ENCODE measurements at places on chromosomes 7 and 10.
A peak's percentile ranks its signal among the peaks of the same experiment; 100 is the strongest.

DNA sequence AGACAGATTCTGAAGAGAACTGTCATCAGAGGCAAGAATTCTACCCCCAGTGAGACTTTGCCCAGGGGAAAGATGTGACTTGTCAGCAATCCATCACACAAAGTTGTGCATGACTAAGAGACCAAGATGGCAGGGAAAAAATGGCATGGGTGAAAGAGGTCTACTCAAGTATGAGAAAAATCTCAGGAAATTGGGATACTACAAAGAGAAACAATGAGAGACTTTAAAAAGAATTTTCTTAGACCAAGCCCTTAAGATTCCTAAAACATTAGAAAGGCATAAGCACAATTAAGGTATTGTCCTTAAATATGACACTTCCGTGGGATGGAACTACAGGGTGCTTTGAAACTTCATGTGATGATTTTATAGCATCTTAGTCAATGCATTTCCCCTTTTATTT, 45.6 kb upstream of the PDE1C start:
- no peak for DNase-seq

- no peak for DNase-seq
Measured at GRCh38 chr7:46908770-46909169, 673.1 kb downstream of the TNS3 start.

- DNase-seq: no peak
Measured at GRCh38 chr10:121081306-121081705, 230.1 kb downstream of the WDR11 start.

- peak; percentile 24 for DNase-seq
Measured at GRCh38 chr10:90999512-91000172, 78.8 kb upstream of the ANKRD1 start.

DNA sequence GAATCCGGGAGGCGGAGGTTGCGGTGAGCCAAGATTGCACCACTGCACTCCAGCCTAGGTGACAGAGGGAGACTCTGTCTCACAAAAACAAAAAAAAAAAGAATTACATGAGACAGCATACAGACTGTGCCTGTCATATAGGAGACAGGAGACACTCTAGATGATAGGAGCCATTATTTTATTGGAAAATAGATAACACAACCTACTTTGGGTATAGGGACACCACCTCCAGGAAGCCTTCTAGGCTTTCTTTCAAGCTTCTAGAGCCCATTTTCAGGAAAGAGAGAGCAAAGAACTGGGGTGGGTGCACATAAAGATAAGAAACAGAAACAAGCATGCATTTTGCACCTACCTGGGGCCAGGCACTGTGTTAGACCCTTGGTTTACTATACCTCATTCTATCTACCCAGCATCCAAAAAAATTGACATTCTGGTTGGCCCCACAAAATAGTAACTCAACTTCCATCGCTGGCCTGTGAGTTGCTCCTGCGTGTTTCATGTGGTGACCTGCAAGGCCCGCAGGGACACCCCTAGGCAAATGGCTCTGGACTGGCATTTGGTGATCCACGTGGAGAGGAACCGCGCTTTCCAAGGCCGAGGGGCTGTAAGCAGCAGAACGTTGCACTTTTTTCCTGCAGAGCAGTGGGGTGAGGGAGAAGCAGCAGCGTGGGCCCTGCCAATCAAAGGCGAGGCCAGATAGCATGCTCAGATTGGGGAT, 57.1 kb upstream of the CACUL1 start:
- no peak for DNase-seq

- DNase-seq: no peak
Measured at GRCh38 chr7:110943701-110944345, 147.1 kb upstream of the LRRN3 start.

GRCh38 chr10:7818295-7819120, at the start of gene TAF3:
TSS of gene TAF3 (plus strand) at chr10:7818505. CDS start at chr10:7818710, 205 bp downstream.
- peak; percentile 95 for DNase-seq

GRCh38 chr7:11082121-11082520, 108.4 kb downstream of the PHF14 start:
- DNase-seq: no peak

DNA sequence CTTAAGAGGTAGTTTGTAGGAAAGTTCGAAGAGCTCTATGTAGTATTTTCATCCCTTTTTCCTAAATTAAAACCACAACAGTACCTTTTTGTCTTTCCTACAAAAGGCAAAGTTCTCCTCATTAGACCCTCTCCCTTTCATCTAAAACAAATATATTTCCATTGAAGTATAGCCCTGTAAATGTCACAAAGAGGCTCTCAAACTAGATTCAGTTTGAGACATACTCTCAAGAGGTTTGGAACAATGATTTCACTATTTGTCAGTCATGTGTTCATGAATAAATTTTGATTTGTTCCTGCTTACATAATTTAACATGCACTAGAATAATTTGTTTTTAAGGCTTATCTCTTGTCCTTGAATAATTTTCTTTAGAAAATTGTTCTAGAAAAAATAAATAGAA, 12.2 kb downstream of the TAS2R16 start:
- no peak for DNase-seq

DNA sequence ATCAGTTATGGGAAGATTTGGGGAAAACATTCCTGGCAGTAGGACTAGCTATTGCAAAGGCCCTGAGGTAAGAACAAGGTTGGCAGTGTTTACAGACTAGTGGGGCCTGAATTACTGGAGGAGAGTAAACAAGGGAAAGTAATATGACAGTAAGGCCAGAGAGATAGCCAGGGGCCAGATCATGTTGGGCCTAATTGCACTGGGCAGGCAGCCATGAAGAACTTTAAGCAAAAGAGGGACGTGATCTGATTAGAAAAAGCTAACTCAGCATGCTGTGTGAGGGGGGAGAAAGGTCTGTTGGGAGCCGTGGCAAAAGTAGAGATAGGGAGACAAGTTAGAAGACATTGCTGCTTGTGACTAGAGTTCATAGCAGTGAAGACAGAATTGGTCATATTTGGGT, 9.2 kb downstream of the NUP42 start:
- DNase-seq: no peak

DNA sequence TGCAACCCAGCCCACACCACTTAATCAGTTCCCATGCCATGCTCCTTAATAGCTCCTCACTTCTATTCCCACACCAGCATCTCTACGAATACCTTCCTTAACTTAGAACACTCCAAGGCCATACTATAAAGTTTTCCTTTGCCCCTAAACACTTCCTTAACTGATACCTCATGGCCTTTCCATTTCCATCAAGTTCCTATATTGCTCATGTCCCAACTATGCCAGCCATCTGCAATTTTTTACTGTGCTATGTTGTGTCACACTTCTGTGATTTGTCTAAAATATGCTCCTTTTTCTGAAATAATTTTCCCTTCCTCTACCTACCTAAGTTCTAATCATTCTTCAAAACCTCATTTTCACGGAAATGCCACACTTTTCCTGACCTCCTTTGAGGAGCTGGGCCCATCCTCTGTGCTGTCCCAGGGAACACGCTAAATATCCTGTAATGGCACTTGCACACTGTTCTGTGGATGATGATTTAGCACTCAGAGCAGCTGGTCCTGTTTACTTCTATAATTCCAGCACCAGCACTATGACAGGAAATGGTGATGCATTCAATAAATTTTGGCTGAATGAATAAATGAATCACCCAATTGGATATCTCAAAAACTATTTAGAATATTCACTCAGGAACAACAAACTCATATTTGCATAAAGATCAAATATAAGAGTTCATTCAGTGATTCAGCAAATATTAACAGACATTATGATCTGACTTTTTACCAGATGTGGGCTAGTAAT, 266.5 kb upstream of the HGF start:
- no peak for DNase-seq

DNA sequence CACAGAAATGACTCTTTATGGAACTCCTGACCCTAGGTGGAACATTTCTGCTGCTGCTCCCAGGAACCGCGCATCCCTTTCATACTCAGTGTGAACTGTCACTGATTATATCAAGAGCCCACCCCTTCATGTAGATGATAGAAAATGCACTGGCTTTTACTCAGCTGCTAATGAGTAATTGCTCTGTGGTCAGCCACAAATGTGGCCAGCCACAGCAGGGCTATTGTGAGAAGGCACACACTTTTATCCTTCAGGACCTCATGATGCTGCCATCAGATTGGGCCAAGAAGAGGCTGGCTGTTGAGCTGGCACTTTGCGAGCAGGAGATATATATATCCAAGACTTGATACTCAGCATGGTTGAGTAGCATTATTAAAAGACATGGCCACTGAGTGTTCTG, 124.7 kb downstream of the CFAP58 start:
- DNase-seq: no peak

DNA sequence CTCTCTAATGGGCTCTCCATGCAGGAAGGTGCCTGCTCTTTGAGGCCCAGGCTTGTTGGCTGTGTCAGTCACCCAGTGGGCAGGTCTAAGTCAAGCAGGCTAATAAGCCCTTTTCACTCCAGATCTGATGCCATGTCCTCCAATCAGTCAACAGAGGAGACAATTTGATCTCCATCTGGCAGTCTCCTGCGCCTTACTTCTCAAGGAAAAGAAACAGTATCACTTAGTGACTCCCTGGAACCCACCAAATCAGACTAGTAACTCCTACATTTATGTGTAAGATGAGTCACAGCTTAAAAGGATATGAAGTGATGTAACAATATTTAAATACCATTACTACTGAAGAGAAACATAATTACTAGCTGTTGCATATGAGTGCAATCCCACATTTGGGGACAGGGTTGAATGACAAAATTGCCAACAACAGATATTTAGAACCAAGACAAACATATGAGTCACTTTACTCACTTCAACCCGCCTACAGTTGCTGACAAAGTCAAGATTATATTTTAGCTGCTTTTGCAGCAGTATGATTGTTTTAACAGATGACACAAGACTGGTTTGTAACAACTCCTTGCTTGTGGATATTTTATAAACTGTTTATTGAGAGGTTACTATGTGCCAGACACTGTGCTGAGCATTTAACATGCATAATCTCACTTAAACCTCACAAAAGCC, 72.1 kb downstream of the USP6NL start:
- no peak for DNase-seq

- DNase-seq: no peak
Measured at GRCh38 chr7:32036557-32036956, 33.6 kb downstream of the PDE1C start.

- no peak for DNase-seq
Measured at GRCh38 chr7:157699357-157700013, 362.7 kb downstream of the DNAJB6 start.

DNA sequence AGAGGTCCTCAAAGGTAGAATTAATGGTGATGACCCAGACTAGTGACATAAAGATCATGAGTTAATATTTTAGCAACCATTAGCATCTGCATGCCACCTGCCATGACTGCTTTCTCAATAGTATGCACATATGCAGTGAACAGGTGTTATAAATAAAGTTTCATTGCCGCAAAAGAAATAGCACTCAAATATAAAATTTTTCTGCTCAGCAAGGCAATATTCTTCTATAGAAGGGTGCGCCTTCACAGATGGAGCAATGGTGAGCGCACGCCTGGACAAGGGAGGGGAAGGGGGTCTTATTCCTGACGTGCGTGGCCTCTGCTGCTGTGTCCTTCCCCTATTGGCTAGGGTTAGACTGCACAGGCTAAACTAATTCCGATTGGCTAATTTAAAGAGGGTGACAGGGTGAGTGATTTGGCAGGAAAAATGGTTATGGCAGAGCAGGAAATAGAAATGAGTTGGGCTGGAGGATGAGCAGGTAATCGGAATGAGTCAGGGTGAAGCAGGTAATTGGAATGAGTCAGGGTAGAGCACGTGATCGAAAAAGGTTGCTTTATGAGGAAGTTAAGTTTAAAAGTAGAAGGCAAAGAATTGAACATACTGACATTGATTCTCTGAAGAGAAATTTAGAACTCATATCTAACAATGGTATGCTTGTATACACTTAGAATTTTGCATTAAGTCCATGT, 24.7 kb upstream of the TRIM24 start:
- no peak for DNase-seq

- no peak for DNase-seq
Measured at GRCh38 chr10:34607894-34608293, 207.2 kb downstream of the PARD3 start.

DNA sequence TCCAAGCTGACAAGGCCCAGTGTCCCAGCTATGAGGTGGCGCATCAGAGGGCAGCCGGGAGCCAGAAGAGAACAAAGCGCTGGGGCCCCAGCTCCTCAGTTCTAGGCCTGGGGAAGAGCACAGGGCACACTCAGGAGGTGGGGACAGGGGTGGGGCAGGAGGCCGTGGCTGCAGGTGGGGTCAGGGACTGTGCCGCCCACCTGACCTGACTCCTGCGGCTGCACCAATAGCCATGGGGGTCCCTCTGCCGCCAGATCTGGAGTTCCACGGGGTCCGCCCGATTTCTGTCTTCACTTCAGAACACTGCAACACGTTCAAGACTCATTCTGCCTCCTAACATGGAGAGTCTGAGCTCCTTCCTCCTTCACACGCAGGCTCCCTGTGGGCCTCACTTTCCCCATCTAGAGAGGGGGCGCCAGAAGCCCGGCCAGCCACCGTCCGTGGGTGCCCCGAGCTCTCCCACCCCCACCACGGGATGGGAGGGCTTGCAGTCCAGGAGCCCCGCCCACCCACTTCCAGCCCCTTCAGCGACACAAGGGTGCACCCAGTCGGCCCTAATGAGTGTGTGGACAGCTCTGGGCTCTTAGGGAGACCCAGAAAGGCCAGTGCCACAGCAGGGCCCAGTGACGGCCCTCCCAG, 278.3 kb downstream of the MAD1L1 start:
- DNase-seq: no peak

DNA sequence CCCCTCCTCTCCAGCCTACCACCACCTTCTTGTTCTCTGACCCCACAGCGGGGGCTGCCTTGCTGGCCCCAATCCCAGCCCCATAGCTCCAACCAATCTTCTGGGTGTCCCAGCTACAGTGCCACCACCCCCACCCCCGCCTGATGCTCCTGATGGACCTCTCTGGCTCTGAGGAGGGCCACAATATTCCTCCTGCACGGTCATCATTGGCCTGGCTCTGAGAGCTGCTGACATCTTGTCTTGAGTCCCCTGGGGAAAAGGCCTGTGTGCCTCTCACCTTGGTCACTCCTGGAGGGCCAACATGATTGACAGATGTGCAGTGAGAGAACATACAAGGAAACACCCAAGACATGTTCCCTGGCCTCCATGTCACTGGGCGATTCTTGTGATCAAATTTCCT, 7.6 kb downstream of the GDF2 start:
- no peak for DNase-seq

DNA sequence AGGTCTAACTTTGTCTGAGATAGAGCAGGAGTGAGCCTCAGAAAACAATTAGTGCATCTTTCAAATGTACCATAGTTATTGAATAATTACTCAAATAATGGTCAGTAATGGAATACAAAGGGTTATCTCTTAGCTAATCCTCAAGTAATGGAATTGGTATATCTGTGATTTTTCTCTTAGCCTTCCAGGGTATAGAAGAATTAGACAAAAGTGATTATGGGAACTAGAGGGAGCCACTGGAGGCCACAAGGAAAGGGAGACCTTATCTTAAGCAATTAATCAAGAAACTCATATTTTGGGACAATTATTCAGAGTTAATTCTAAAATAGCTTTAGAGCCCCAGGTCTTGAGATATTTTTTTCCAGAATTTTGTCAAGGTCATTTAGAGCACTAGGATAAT, 110.0 kb upstream of the GATA3 start:
- DNase-seq: no peak

GRCh38 chr7:48305661-48306060, 134.4 kb downstream of the ABCA13 start:
- DNase-seq: no peak
